Amniotic epithelial cell (primary cell): ENCODE measurements at places on chromosomes 5 and 9.

GRCh38 chr5:9977070-9977469 is 272.6 kb downstream of the ATPSCKMT start:
- no peak for DNase-seq

GRCh38 chr5:52269859-52270258 is 517.9 kb upstream of the ITGA1 start:
- no peak for DNase-seq

DNA sequence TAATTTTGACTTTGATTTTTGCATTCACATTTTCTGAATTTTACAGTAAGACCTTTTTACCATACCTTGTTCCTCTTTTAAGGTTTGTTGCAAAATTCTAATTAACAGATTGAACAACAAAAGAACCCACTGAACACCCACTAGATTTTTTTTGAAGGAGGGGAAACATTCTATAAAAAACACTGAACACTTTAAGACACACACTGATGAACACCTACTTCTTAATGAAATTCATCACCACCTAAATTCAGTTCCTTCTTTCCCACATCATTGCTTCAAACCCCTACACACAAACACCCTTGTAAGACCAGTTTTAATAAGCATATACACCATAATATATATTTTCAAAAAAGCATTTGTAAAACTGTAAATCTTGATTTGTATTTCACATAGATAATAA is 559.0 kb upstream of the MEF2C start:
- no peak for DNase-seq

DNA sequence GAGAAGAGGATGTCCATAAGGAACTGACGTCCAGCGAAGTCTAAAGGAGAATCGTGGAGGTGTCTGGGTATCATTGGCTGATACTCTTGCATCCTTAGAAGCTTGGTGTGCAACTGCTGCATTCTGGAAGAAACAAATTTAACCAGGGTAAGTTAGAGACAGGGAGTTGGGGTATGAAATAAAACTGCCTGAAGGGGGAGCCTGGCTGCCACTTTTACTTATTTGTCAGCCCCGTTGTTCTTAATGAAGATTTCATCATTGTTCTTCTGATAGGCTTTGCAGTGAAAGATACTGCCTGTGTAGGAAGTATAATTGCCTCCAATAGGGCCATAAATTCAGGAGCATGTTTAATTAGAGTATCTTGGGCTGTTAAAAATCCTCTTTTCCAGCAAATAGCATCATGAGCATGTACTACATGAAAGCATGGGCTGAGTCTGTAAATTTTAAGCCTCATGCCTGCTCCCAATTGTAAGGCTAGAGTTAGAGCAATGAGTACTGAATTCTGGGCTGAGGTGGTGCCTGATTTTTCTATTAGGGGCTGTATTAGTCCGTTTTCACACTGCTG is 1264.5 kb upstream of the ACO1 start:
- peak; percentile 65 for DNase-seq

- DNase-seq: no peak
Observed at GRCh38 chr9:124137944-124138335, 119.8 kb upstream of the NEK6 start.

DNA sequence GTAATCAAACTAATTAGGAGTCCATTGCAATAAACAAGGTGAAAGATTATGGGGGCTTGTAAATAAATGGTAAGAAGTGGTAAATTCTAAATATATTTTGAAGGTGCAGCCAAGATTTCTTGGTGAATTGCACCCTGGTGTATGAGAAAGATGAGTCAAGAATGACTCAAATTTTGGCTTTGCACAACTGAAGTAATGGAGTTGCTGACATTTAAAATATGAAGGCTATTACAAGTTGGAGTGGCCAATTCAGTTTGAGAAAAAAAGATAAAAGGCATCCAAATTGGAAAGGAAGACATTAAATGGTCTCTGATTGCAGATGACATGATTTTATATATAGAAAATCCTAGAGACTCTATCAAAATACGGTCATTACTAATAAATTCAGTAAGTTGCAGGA is 2330.6 kb downstream of the MAT2B start:
- DNase-seq: no peak

DNA sequence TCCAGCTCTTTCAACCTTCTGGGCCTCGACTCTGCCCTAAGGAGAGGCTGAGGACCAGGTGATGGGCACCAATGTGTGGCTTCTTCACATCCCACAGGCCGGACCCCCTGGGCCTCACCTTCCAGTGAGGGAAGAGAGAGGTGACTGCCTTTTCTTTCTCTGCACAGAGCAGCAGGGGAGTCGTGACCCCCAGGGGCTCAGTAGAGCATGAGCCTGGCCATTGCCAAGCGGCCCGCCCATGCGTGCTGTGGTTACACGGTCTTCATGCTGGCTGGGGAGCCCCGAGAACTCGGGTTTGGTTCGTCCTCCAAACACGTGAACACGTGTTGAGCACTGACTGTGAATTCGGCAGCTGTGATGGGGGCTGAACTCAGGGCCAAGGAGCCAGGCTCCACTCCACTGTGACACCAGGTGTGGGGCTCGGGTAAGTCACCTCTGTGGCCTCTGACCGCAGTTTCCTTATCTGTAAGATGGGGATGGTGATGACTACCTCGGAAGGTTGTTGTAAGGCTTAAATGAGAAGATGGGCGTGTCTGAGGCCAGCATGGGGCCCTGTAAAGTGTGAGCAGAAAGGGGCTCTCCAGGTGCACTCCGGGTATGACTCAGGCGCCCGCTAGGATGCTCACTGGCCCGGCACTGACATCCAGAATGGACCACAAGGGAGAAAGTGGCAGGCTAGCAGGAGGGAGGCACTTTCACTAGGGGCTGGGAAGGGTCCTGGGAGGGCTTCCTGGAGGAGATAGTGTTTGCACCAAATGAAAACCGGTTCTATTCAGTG is 13.4 kb upstream of the GRHPR start:
- DNase-seq: no peak

GRCh38 chr5:14351845-14352712 is 208.9 kb downstream of the TRIO start:
- DNase-seq: peak; percentile 58

DNA sequence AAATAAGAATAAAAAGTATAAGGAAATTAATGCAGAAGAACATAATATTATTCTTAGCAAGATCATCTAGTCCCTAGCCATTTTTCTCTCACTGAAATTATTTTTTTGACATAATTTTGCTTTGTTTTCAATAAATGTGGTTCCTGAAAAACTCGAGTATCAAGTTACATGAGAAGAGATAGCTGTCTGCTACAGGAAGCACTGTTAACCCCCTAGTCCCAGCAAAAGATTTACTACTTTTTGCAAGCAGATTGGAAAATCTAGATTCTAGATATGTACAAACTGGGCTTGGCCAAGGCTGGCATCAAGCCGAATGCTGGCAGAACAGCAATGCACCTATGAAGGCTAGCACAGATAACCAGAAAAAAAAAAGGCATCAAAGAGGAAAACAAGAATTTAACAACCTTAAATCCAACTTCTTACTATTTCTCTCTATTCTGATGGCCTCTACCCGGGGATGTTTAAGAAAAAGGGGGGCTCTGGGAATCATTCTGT is 21.9 kb upstream of the ISCA1 start:
- peak; percentile 25 for DNase-seq

DNA sequence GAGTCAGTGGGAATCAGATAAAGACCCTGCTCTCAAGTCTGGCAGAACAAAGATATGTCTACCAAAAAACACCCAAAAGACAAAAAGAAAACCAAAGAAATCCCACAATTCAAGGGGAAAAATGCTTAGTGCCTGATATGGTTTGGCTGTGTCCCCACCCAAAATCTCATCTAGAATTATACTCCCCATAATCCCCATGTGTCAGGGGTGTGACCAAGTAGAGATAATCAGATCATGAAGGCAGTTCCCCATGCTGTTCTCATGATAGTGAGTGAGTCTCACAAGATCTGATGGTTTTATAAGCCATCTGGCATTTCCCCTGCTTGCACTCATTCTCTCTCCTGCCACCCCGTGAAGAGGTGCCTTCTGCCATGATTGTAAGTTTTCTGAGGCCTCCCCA is 13.4 kb downstream of the FBXO10 start:
- DNase-seq: no peak
